ENCODE measurements at places on chromosomes 5 and 9. TPM values are rescaled to one million over a fixed set of nuclear protein-coding genes. Genes with fewer than 3 reads are reported as not detected.

Gene ATP6V0E1
- 41.2 TPM for total RNA-seq

Gene IL5
- not detected for total RNA-seq

Gene SLC1A1
- total RNA-seq: 5.2 TPM

DNA sequence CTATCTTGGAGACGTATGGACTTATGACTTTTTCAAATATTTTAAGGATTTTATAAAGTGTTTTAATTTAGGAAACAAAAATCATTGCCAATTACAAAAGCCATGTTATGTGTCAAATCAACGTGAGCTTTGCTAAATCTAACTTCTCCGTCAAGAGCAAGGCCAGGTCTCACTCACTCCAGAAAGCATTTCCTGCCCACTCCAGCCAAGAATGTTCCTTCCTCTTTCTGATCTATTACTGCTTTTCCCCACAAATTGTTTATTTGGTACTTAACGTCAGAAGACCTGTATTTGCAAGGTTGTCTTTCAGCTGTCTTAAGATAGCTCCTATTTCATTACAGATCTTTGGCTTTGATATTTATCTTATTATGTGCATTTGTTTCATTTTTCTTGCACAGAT is 193.5 kb upstream of the HAPLN1 start:
- no peaks in the 10 kb centered on the region for H3K27me3 ChIP-seq
- no peak overlapping the region for H3K4me3 ChIP-seq
- H3K36me3 ChIP-seq: no peaks in the 10 kb centered on the region
- no peak for DNase-seq

GRCh38 chr5:136001466-136001981 is 27.3 kb upstream of the TGFBI start:
- no peak overlapping the region for H3K4me3 ChIP-seq
- H3K36me3 ChIP-seq: no peaks in the 10 kb centered on the region
- no peak overlapping the region for H3K27ac ChIP-seq
- no peaks in the 10 kb centered on the region for H3K27me3 ChIP-seq
- no peaks in the 10 kb centered on the region for H3K4me1 ChIP-seq

- no peak for DNase-seq
- H3K27ac ChIP-seq: no peak overlapping the region
- no peaks in the 10 kb centered on the region for H3K27me3 ChIP-seq
- no peaks in the 10 kb centered on the region for H3K36me3 ChIP-seq
- H3K4me3 ChIP-seq: no peak overlapping the region
Measured at GRCh38 chr5:116645627-116646026, 71.0 kb upstream of the SEMA6A start.

DNA sequence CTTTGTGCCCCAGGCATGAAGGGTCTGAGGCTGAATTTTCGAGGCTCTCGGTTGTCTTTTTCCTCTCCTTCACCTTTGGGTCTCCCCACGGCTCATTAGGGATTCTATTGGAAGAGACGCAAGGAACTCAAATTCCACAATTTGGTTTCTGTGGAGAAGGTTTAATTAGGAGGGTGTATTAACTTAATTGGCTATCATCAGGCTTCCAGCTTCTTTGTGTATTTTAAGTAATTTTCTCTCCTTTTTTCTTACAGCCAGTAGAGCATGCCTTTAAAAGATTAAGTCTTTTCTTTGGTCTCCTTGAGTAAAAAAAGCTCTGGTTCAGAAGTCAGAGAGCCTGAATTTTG is 115.4 kb downstream of the PDZD2 start:
- H3K27ac ChIP-seq: no peak overlapping the region
- no peak overlapping the region for H3K4me3 ChIP-seq
- no peaks in the 10 kb centered on the region for H3K4me1 ChIP-seq
- no peaks in the 10 kb centered on the region for H3K27me3 ChIP-seq
- DNase-seq: no peak
- no peaks in the 10 kb centered on the region for H3K36me3 ChIP-seq

GRCh38 chr9:21031091-21031807 is at the start of gene HACD4:
TSS of gene HACD4 (minus strand) at chr9:21031640. CDS start at chr9:21031590, 50 bp downstream.
- DNase-seq: peak; percentile 57
- no peak within 1 kb of the TSS for H3K27ac ChIP-seq
- H3K36me3 ChIP-seq: no peaks in the 10 kb centered on the region
- H3K4me1 ChIP-seq: peaks cover 10% of the 10 kb centered on the region

DNA sequence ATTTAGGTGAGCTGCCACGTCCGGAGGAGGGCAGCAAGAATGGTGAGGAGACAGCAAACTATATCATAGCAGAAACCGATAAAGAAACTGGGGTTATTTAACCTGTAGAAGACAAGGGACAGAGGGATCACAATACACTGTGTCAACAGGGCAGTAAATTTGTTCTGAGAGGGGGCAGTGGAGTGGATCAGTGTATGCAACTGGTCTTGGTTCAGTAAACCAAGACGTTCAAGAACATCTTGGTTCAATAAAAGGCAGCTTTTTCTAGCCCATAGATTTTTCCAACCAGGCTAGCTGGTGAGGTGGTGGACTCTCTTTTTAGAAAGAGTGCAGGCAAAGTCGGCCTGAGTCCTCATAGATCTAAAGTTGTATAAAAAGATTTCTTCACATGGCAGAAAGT is 55.3 kb downstream of the PLAC8L1 start:
- no peak overlapping the region for H3K27ac ChIP-seq
- H3K4me1 ChIP-seq: no peaks in the 10 kb centered on the region
- no peak overlapping the region for H3K4me3 ChIP-seq
- H3K36me3 ChIP-seq: no peaks in the 10 kb centered on the region
